ENCODE measurements at places on chromosomes 5 and 9.

GRCh38 chr9:7366121-7366520, 433.5 kb downstream of the DMAC1 start:
- DNase-seq: no peak

GRCh38 chr5:112306956-112307355, 112.1 kb downstream of the EPB41L4A start:
- peak; percentile 26 for DNase-seq

DNA sequence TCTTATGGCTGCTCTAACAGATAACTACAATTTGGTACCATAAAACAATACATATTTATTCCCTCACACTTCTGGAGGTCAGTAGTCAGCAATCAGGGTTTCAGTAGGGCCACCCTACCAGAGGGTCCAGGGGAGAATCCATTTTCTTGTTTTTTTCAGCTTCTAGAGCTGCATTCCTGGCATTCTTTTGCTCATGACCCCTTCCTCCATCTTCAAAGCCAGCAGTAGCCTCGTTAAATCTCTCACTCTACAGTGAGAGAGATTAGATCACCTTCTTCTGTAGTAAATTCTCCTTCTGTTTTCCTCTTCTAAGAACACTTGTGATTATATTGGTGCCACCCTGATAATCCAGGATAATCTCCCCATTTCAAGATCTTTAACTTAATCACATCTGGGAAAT, 187.4 kb downstream of the RFK start:
- no peak for DNase-seq

GRCh38 chr5:179497636-179498340, 52.6 kb upstream of the RUFY1 start:
- no peak for DNase-seq

DNA sequence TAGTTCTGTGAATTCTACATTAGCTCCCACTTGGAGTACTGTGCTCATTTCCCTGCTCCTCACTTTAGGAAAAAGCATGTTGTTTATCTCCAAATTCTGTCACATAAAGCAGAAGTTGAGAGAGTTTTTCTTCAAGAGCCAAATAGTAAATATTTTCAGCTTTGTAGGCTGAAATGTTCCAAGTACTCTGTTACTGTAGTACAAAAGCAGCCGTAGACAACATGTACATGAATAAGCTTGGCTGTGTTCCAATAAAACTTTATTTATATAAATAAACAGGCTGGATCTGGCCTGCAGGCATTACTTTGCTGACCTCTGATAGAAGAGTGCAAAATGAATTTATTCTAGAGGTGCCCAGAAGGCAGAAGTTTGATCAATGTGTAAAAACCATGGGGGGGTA, 73.0 kb upstream of the AGXT2 start:
- DNase-seq: no peak

- no peak for DNase-seq
Measured at GRCh38 chr9:106795031-106795430, 67.9 kb upstream of the ZNF462 start.

DNA sequence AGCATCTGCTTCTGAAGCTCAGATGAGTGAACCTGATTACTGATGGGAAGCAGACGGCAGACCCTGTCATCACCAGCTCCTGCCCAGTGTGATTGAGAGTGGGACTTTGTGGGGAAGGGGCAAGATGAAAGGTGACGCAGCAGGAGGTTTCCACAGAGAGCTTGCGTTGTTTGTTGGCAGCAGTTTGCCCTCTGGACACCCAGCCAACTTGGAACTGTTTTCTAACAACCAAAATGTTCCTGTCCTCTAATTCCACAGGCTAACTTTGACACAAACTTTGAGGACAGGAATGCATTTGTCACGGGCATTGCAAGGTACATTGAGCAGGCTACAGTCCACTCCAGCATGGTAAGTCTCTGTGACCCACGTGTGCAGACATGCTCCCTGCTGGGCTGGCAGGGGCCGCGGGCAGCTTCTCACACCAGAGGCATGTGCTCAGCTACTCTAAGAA, 20.9 kb downstream of the CYFIP2 start:
- DNase-seq: no peak

DNA sequence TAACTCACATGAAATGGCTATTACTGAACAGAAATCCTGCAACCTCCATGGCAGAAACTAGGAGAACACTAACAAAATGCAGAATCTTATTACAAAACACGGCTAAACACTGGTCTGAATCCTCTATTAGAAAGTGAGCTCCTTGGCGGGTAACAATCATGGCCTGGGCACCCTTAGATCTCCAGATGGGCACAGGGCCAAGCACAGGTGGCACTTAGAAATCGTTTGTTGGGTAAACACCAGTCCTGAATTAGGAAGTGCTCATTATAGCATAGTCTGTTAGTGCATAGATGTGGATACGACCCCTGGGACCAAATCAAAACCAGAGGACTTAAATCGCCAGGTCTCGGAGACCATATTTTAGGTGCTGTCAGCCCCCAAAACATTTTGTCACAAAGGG, 14.4 kb downstream of the VDAC1 start:
- no peak for DNase-seq

DNA sequence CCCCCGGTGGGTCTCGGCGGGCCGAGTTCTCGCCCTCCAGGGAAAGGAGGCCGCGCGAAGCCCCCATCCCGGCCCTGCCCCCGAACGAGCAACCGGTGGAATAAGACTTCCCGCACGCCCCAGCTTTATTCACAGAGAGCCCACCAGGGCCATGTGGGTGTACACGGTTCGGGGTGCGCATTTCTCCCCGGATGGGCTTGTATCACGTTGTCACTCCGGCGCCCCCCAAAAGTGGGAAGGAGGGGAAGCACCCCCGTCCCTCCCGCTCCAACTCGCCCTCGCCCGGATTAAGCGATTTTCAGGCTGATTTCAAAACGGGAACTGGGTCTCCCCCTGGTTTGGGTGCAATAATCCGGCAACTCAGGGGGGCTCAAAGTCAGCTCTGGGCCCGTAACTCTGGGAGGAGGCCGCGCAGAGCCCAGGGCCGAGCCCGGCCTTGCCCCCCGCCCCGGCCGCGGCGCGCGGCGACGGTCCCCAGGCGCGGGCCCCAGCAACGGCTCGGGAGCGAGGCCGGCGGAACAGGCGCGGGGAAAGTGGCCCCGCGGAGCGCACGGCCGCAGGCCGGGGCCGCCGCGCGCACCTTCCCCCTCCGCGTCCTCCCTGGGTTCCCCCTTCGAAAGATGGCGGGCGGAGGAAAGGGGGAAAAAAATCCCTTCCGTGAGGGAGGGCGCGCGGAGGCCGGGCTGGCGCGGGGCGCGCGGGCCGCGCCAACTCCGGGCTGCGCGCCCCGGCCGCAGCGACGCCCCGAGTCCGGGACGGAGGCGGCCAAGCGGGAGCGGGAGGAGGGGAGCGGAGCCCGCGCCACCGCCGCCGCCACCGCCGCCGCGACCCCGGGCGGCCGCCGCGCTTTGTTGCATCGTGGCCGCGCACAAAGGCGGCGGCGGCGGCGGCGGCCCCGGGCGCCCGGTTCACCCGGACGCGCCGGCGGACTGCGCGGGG, 644 bp downstream of the BRD3 start:
- peak; percentile 55 for DNase-seq

DNA sequence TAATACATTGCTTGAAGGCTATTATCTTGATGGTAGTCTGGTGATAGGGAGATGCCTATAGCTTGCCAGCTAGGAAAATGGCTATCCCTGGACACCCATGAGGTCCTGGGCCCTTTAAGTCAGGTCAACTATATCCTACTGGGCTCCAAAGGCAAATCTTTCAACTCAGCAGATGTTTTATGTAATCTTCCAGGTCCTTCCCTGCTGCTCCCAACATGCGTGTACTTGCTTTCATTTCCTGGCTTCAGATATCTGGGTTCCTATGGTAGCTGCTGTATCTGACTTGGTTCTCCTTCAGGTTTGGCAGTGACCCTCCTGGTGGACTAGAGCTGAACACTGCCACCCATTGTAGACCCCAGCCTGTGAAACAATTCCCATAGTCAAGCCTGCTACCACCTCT, 32.4 kb upstream of the GAS1 start:
- DNase-seq: no peak

GRCh38 chr5:52684051-52684450, 103.7 kb upstream of the ITGA1 start:
- no peak for DNase-seq

- DNase-seq: no peak
Measured at GRCh38 chr5:96008987-96009647, 47.5 kb upstream of the ELL2 start.

DNA sequence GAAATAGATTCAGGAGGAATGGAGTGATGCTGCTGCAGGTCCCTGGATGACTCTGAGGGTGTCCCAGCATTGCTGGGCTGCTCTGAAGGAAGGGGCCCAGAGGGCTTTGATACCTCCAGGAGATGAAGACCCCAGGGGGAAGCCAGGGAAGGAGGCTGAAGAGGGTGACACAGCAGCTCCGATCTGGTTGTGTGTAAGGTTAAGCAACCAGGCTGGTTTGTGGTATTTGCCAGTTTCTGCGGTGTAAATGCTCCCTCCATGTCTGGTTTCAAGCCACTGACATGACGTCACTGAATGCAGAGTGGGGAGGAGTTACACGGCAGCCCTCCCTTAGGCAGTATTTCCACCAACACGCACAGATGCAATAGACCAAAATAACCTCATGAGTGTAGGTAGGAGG, 40.0 kb upstream of the ORM1 start:
- peak; percentile 54 for DNase-seq

GRCh38 chr5:41772056-41772455, 98.2 kb downstream of the OXCT1 start:
- DNase-seq: no peak

- no peak for DNase-seq
Measured at GRCh38 chr9:120344230-120344629, 235.7 kb downstream of the CDK5RAP2 start.

- no peak for DNase-seq
Measured at GRCh38 chr5:139611703-139612584, 36.2 kb upstream of the CXXC5 start.

DNA sequence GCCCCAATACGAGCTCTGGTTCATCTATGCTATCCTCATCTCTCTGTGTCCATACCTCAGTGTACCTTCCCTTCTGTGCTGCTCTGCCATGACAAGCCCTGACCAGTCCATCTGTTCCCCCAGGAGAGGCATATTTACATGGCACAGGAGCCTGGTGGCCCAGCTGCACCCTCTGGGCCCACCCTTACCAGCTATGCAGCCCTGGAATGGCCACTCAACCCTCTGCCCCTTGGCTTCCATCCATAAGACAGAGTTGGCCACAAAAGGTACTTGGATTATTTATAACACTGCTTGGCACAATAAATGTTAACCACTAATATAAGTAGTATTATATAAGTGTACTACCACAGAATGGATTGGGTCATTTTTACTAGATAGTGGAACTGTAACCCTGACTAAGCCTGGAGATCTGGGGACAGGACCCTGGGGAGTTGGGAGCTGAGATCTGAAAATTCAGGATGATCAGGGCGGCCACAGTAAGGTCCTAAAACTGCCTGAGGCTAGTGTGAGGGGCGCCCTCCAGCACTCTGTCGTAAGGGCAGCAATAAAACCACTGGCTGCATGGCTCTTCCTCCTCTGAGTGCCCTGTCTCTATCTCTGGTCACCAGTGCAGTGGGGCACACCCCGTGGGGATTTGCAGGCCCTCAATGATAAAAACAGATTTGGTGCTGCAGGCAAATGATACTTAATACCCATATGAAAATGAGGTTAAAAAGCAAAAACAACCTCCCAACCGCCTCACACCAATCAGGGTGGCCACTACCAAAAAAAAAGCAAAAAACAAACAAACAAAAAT, 65.8 kb downstream of the SEMA4D start:
- peak; percentile 51 for DNase-seq

GRCh38 chr5:67465537-67466207, 269.1 kb upstream of the CD180 start:
- no peak for DNase-seq

DNA sequence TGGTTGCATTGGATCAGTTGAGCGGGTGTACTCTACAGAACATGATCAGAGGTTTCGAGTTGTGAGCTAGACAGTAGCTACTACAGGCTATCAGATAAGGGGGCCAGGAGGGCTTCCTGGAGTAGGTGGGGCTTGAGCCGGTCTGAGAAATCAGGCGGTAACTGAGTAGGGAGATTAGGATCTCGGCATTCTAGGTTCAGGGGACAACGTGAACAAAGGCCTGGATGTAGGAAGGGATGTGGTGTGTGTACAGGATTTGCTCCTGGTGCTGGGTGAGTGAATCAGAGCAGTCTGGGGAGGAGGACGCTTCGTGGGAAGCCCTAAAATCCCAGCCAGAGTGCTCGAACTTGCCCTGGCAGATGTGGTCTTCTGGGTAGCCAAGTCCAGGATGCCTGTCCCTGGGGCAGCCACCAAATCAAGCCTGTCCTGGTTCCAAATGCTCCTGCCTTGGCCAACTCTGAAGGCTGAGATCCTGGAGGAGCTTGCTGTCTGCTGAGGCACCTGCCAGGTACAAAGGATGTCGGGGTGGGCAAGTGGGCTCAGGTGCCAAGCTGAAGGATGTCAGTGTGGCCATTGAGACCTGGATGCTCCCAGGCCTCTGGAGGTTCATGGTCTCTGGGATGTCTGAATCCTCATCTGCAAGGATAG, 33.4 kb downstream of the STC2 start:
- no peak for DNase-seq

DNA sequence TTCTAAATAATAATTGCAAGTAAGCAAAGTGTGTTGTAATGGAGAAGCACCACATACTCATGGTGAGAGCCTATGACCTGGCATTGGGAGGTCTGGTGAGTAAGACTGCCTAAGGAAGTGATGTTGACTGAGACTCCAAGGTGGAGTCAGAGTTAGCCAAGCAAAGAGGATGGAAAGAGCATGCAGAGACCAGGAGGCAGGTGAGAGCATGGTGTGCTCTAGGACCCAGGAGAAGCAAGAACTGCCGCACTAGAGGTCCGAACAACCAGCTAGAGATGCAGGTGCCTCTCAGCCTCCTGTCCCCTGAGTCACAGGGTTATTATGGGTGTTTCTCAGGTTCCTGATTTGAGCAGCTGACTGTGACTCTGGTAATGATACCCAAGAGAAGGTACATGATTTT, 27.3 kb downstream of the ANP32B start:
- DNase-seq: no peak
